ENCODE measurements at places on chromosomes 12 and 14. TPM values are rescaled to one million over a fixed set of nuclear protein-coding genes. Genes with fewer than 3 reads are reported as not detected.
A peak's percentile ranks its signal among the peaks of the same experiment; 100 is the strongest.

MMP19 gene
- total RNA-seq = 1.2 TPM

GRCh38 chr12:2215709-2216560 is 163.1 kb downstream of the CACNA1C start:
- no peak for DNase-seq

DNA sequence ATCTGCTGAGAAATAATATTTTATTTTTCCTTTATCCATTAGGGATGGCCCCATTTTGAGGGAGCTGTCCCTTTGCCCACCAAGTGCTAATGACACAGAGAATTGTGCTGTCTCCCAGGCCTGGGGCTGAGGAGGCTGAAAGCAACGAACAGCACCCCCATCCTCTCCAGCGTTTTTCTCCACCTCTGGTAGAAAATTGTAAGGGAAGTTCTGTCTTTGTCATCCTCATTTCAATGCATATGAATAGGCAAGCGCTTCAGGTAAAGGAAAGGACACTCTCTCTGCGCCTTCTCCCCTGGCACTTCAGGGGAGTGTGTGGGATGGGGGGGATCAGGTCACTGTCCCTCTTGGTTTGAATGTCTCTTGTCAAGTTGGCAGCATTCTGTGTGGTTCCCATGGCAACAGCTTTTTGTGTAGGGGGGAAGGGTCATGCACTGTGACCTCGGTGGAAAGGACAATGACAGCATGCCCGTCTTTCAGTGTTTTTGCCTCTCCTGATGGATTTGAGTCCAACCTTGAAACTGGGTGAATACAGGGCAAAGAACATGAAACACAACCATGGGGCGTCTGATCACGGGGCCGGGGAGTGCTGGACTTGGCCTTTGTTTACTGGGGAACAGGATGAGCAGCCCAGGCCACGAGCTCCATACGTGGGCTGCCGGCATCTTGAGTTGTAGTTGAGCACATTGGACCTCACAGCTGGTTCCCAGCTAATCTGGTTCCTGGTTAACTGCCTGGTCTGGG is 230.2 kb downstream of the VRK1 start:
- no peak for DNase-seq

GRCh38 chr12:80935111-80935510 is 2.6 kb downstream of the LIN7A start:
- DNase-seq = no peak

DNA sequence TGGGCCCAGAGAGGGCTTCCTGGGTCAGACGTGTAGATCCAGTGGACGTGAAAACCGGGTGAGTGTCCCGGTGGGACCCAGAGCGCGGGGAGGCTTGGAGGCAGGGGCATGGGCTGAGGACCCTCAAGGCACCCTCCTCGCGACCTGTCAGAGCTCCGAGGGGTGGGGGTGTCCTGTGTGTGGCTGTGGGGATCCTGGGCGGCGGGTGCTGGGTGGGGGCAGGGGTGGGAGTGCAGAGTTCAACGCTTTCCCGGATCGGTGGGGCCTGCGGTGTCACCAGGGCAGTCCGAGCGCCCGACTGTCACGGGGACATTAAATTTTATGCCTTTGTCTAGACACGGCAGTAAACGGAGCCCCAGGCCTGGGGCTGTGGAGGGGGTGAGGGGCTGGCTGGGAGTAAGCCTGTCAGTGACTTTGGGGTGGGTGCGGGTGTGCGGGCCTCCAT is 1.0 kb downstream of the TMEM121 start:
- no peak for DNase-seq

DNA sequence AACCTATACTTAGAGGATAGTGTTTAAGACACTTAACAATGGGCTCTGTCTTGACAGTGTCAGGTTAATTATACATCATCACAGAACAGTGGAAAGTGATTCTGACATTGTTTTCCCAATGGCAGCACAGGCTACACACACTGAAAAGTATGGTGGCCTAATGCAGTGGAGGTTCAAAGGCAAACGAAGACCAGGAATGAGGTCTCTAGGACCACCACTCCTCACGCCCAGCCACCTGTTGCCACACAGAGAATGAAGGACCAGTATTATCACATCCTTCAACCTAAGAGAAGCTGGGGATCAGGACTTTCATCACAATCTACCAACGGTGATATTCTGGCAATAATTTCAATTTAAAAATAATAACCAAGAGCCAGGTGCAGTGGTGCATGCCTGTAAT is 34.5 kb upstream of the CDK2AP1 start:
- DNase-seq = no peak

CLEC1A gene
- total RNA-seq = 3.3 TPM

CLECL1 gene
- not detected for total RNA-seq

GRCh38 chr14:61438036-61438435 is 116.7 kb downstream of the PRKCH start:
- DNase-seq = no peak

KIF26A gene
- total RNA-seq = 12.6 TPM

- no peak for DNase-seq
These were observed 158.5 kb downstream of the TGFB3 start for GRCh38 chr14:75823334-75823733.

- no peak for DNase-seq
These were observed 6.5 kb downstream of the JAG2 start for GRCh38 chr14:105161964-105162668.

PCNX4 gene
- 22.1 TPM for total RNA-seq

- peak; percentile 91 for DNase-seq
These were observed 62.3 kb downstream of the FOS start for GRCh38 chr14:75340921-75341320.

SIX6 gene
- not detected for total RNA-seq

DNA sequence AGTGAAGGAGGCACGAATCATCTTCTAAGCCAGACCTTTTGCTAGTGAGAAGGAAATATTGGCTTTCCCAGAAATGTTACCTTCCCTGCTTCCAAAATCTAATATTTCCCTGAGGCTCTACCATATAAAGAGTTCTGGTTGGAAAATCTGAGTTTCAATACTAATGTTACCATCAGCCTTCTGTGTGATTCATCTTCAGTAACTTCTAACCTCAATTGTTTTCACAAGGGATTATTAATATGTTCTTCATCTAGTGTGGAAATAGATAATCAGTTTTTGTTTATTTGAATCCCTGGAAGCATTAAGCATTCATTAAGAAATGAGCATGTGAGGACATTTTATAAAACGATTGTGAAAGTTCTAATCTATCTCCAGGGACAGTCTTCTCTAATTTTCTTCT is 720.9 kb downstream of the AACS start:
- no peak for DNase-seq

GRCh38 chr12:31603546-31604009 is 12.6 kb upstream of the DENND5B start:
- no peak for DNase-seq

- no peak for DNase-seq
These were observed 20.2 kb downstream of the TMEM106C start for GRCh38 chr12:47983541-47984115.

GRCh38 chr14:38735005-38735404 is 368.0 kb downstream of the SEC23A start:
- DNase-seq = no peak

DNA sequence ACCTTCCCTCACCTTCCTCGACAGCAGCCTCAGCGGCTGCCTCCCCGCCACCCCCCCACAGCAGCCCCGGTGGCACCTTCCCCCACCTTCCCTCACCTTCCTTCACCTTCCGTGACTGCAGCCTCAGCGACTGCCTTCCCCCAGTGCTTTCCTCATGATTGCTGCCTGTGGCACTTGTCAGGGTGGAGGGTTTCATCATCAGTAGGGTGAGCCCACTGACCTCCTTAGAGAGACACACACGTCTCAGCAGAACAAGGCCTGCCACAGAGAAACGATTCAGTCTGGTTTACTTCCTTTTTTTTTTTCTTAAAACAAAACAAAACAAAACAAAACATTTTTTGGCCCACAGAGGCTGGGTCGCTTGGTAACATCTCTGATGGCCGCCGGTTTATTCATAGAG is 75.0 kb downstream of the EP400 start:
- DNase-seq = no peak

GRCh38 chr12:110310763-110311162 is 29.7 kb downstream of the ATP2A2 start:
- DNase-seq = no peak

GRCh38 chr12:90690120-90690519 is 264.9 kb downstream of the CCER1 start:
- no peak for DNase-seq

ZNF891 gene
- 0.70 TPM for total RNA-seq

Measured in heart left ventricle (tissue), 16 donors.